ENCODE measurements at places on chromosomes 4 and X.

DNA sequence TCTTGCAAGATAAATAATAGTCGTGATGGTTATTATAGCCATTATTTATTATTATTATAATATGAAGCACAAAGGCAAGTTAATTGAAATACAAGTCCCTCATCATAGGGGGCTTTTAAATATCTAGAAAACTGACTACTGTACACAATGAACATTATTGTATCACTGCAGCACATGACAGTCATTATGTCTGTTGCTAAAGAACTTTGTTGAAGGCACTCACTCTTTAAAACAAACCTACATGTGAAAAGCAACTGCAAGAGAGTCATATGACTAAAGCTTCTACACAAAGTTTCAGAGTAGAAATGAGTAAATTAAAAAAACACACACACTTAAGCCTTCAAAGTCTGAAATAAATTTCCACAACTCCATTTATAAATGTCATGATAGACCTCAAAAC, 23.3 kb upstream of the DCAF12L1 start:
- DNase-seq = no peak

DNA sequence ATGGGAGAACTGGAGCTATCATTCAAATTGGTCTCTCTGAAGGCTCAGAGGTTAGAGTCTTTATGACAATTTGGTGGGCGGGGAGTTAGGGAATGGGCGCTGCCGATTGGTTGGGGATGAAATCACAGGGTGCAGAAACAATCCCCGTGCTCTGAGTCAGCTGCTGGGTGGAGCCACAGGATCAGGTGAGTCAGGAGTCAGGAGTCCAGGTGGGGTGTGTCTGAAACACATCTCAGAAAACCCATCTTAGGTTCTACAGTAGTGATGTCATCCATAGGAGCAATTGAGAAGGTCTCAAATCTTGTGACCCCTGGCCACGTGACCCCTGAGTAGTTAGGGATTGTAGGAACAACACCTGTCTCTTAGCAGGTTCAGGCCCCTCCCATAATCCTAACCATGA, 41.6 kb upstream of the TLR3 start:
- no peak for DNase-seq

DNA sequence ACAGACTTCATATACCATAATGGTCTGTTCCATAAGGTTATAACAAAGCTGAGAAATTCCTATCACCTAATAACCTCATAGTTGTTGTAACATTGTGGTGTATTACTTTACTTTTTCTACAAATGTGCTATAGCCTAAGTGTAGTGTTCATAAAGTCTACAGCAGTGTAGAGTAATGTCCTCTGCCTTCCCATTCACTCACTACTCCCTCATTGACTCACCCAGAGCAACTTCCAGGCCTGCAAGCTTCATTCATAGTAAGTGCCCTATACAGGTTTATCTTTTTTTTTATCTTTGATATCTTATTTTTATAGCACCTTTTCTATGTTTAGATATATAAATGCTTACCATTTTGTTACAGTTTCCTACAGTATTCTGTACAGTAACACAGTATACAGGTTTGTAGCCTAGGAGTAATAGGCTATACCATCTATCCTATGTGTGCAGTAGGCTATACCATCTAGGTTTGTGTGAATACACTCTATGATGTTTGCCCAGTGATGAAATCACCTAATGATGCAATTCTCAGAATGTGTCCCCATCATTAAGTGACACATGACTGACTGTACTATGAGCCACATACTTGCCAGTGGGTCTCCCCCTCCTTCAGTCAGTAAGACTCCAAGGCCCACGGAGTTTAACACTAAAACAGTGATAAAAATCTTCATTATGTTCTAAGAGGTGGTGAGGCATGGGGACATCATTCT, 299.9 kb downstream of the UNC5C start:
- DNase-seq = no peak

- DNase-seq = no peak
Measured at GRCh38 chrX:44435047-44435446, 91.6 kb upstream of the EFHC2 start.

DNA sequence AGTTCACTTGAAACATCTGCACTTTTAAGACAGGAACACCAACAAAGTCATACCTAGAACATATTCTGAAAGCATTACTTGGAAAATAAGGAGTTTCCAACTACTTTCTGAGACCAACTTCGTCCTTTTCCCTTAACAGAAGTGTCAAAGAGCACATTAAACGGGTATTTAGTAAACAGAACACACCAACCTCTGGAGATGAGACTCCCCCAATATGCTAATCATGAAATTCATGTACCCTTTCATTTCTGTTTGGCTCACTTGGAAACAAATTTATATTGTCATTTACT, 69.2 kb downstream of the NOCT start:
- DNase-seq = no peak
